Muscle of leg (tissue), 16 donors: ENCODE measurements at places on chromosomes 6 and 20.

DNA sequence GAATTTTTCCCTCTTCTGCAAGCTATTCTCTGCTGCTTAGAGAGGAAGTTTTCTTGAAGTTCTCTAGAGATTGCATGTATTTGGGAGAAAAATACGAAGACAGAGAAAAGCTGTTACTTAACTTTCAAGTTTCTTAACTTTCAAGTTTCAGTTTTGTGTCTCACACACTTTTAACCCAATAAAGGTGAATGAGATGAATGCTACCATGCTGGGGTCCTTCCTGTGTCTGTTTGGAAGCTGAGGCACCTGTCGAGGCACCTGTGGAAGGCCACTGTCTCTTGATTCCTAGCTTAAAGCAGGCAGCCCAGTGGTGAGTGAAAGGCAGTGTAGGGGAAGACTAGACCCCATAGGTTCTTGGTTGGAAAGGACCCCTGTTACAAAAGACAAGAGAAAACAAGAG lies 372.8 kb upstream of the JARID2 start:
- no peak for DNase-seq

DNA sequence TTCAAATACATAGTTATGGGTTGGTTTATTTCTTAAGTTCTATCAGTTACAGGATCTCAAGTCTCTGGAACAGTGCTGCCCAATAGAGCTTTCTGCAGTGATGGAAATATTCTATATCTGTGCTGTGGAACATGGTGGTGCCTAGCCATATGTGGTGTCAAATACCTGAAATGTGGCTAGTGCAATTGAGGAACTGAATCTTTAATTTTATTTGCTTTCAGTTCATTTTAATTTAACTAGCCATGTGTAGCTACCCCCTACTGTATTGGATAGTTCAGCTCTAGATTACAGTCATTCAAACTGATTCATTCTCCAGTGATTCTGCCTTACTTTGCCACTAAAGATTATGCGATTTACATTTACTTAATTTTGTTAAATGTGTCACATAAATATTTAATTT lies 503.2 kb downstream of the CDKAL1 start:
- no peak for DNase-seq

GRCh38 chr6:36120539-36120938 lies 9.8 kb upstream of the MAPK13 start:
- no peak for DNase-seq

- DNase-seq, result no peak
Measured at GRCh38 chr6:103720393-103720792, 1139.3 kb downstream of the HACE1 start.

- DNase-seq, result no peak
Measured at GRCh38 chr6:165617528-165617927, 45.5 kb downstream of the PDE10A start.

DNA sequence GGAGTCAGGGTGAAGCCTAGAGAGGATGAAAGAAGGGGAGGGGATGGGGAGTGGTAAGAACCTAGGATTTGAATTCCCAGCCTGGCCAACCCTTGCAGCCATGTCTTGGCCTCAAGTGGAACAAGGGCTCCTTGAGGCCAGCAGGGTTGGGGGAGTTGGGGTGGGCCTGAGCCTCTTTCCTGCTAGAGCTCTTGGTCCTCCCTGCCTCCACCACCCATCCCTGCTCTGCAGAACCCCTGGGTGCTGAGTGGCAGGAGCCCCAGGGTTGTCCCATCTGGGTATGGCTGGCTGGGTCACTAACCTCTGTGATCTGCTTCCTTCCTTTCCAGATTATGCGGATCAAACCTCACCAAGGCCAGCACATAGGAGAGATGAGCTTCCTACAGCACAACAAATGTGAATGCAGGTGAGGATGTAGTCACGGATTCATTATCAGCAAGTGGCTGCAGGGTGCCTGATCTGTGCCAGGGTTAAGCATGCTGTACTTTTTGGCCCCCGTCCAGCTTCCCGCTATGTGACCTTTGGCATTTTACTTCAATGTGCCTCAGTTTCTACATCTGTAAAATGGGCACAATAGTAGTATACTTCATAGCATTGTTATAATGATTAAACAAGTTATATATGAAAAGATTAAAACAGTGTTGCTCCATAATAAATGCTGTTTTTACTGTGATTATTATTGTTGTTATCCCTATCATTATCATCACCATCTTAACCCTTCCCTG lies 8.3 kb downstream of the VEGFA start:
- no peak for DNase-seq

DNA sequence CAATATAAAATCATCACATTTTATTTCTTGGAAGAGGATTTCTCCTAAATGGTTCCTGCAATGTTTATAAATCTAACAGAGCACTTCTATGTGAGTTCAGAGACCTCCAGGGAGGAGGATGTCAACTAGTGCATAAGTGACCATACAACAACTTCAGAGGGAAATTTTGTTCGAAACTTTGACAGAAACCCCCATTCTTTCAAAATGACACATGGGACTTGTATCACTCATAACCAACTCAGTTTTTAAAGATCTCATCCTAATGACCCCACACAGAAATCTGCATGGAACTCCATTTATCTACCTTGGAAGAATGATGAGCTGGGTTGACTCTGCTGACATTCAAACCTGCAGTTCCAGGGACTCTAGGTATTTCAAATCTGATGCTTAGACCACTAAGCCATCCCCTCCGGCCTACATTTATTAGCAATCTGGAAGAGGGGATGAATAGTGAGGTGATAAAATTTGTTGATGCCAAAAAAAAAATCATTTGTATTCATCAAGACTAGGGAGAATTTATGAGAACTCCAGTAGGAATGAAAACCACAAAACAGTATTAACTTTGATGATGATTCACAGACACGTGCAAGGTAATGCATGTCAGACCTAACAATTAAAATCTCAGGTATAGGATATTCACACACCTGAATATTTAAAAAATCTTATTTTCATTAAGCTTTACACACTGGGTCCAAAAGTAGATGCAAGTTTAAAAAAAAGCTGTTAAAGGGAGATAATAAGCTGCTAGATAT lies 153.0 kb downstream of the REV3L start:
- no peak for DNase-seq

- DNase-seq, result peak; percentile 33
Measured at GRCh38 chr6:133340557-133340956, 99.4 kb downstream of the EYA4 start.

DNA sequence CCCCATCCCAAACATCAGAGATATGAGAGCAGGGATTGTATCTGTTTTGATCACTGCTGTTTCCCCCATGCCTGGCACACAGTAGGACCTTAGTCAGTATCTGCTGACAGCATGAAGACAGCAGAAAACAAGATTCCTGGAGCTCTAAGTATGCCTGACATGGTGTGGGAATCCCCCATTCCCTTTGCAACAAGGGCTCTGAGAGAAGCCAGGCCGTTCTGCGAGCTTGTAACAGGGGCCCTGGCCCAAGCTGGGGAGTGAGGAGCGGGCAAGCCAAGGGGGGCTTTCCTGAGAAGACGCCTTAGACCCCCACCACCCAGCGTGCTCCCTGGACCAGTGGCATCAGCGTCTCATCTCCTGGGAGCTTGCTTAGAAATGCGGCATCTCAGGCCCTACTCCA lies 25.2 kb downstream of the PREX1 start:
- no peak for DNase-seq
